ENCODE measurements at places on chromosomes 11 and 22.

- DNase-seq, result no peak
These were observed 52.2 kb downstream of the C11orf58 start for GRCh38 chr11:16790486-16791190.

- peak; percentile 98 for DNase-seq
These were observed 20.1 kb upstream of the PEX26 start for GRCh38 chr22:18057568-18058209.

DNA sequence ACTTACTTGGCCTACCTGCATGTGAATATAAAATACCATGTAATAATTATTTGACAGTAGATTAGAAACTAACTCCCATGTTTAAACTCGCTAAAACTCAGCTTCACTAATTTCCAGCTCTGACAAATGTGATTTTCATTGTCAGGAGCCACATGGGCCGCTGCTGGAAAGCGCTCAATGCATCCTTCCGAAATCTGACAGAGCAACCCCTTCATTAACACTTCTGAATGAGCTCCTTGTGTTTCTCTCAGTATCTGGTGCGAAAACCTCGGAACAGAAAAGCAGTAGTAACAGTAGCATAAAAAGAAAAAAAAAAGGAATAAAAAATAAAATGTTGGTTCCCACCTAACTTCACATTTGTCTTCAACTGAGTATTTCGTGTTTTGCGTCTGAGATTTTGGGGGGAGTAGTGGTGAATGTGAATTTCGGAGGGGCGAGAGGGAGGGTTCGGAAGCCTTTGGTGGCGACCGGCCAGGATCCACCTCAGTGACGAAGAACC is 710 bp downstream of the MTCH2 start:
- no peak for DNase-seq

GRCh38 chr11:118088531-118088930 is 1.8 kb upstream of the SMIM35 start:
- DNase-seq, result peak; percentile 18

GRCh38 chr11:120128392-120129119 is 9.4 kb downstream of the TRIM29 start:
- DNase-seq, result no peak

DNA sequence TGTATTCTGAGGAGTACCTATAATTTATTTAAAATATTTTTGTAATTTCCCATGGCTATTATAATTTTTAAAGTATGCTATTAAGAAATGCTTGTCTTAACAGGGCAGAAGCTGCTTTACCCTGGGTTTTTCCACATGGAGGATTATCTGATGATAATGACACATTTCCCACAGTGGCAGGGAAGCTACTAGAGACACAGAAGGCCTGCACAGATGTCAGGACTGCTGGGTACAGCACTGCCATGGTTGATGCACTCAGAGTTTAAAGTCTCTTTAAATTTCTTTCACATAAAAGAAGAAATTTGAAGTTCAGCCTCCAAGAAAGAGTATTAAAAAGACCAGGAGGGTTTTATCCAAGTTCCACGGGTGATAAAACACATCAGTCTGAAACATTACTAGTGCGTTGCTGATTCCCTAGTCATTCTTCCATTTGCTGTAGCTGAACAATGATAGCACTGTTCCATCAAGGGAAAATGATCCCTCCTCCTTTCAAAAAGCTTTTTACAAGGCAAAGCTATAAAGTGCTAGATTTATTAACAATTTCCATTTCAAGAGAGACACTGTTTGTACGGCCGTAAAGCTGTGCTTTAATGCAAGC is 363.0 kb downstream of the CNTN5 start:
- no peak for DNase-seq

GRCh38 chr22:48708558-48709245 is 1119.0 kb downstream of the BRD1 start:
- no peak for DNase-seq

DNA sequence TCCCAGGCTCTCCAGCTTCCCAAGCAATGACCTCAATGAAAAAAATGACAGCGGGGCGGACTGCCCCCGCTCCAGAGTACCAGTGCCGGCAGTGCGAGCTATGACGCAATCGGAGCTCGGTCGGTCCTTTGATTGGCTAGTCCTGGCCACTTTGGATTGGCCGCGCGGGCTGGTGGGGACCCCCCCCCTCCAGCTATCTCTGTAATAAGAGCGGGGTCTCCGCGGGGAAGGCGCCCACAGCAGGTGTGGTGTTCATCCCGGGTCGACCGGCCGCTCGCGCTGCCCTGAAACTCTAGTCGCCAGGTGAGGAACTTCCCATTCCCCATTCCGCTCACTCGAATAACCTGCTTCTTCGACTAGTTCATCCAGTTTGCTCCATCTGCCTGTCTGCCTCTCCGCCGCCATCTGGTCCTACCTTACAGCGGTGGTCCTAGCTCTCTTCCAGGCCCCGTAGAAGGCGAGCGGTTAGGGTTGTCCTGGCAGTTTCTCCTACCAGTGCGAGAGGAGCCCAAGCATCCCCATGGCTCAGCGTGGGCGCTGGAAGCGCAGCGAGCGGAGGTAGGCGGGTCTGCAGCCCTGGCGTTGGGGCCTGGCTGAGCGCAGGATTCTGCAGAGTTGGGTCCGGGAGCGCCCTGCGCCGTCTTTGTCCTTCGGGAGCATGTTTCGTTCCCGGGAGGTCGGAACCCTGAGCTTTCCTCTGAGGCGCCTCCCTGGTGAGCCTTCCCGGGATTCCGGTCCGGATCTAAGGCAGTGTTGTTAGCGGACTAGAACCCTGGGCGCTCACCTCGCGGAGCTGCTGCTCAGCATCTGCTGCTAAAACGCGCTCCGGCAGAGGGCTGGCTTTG is at the start of gene CALCB:
Gene CALCB (plus strand): TSS at position 233 of the 845 bp plus-strand sequence. CDS start 1,126 bp downstream, outside the sequence.
- peak; percentile 5 for DNase-seq

DNA sequence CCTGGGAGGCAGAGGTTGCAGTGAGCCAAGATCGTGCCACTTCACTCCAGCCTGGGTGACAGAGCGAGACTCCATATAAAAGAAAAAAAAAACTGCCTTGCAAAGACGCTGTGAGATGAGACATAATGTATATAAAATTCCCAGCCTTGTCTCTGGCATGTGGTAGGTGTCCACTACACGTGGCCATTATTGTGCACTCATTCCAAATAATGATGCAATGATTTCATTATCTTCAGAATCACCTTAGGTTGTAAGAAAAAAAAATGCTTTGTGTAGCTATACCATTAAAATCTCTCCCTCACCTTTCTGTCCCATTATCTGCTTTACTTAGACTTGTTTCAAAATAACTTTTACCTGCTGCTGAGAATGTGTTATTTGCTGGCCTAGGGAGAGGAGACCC is 41.6 kb downstream of the C11orf96 start:
- DNase-seq, result no peak

DNA sequence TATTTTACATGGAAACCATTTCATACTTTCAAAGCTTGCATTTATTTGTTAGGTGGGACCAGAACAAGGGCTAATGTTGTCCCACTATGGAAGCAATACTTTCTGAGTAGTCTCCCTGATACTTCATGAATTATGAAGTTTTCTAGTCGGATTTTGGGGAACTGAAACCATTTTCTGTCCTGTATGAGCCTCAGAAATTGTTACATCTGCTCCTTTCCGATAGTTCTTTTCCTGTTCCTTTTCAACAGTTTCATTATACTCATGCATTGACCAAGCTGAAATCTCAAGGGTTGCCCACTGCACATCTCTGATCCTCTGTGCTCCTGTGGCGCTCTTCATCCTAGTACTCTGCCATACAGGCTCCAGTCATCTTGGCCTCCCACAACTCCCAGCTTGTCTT is 31.5 kb upstream of the GLYATL1 start:
- DNase-seq, result no peak

DNA sequence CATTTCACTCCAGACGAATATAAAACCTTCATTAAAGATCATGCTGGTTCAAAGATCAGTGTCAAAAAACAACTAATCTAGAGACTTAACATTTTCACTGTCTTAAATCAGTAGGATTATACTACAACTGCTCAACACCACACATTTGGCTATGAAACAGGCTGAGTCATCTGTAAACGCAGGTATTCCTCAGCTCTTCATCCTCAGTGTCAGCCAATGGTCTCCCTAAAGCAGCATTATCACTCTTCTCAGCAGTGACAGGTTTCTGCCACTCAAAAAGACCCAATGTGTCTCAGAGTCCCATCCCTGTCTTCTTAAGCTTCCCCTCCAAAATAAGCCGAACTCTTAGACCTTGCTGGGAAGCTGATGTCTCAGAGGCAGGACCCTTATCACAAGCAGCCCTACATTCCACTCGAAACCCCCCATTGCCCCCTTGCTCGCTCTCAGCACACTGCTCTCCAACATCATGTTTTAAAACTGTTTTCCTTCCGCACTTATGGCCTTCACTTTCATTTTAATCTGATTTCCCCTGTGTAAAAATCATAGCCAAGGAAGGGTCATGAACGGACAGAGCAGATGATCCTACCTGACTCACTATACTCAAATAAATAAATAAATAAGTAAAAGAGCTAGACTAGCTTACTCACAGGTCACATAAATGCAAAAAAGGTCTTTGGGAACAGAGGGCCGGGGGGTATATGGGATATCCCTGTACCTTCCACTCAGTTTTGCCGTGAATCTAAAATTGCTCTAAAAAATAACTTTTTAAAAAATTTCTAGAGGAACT is 23.0 kb downstream of the CDON start:
- peak; percentile 8 for DNase-seq

- DNase-seq, result peak; percentile 96
These were observed 31.5 kb upstream of the CYB5R3 start for GRCh38 chr22:42680648-42681047.

DNA sequence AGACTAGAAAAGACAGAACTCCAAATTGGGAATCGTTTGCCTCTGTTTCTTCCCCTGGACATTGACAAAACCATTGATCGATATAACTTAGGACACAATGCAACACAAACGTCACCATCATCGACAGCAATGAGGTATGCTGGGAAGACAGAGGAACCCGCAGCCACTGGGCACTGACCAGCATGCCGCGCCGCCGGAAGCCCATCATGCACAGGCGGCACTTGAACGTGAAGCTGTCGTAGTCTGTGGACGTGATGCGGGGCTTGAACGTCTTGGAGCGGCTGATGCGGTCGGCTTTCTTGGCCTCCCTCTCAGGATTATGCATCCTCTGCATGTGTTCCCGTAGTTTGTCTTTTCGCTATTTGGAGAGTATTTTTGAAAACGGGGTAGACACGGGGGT is 23.0 kb upstream of the NFRKB start:
- no peak for DNase-seq

DNA sequence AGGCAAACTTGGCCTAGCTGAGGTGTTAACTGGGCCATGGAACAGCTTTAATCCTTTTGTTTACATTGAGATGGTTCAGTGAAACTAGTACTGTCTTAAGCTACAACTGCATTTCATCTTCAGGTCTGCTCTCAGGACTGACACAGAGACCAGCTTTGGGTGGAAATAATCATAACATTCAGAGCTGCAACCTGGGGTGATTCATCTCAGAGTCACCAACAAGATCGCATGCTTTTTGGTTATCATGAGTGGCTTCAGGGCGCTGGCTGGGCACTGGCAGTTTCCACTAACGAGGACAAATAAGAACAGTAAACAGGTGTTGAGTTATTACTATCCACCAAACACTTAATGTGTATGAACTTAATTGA is 60.9 kb upstream of the PAX6 start:
- no peak for DNase-seq

DNA sequence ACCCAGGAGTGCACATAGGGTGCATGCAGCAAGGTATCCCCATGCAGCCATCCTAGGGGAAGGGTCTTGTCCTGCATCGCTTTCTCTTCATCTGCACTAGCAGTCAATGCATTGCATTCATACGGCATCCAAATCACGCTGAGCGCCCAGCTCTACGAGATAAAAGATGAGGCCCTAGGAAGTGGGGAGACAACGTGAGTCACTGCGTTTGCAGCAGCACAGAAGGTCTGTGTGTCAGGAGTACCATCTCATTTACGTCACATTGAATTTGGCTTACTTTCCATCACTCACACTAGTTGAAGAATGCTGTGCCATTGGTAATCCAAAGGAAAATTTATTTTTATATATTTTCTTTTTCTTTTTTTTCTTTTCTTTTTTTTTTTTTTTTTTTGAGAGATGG is 2.5 kb upstream of the ST14 start:
- DNase-seq, result no peak

DNA sequence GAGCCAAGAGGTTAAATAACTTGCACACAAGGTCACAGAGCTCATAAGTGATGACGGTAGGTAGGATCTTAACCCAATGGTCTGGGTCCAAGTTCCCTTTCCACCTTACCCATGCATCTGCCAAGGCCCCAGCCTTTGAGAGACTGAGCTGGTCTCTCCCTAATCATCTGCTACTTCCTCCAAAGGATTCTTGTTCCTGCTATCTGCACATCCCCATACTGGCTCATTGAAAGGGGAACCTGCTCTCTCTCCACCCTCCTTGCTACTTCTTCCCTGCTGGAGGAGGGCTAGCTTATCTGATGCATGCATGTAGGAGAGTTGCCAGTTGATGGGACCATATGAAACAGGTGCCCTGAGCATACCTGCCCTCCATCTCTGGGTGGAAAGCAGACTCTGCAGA is 47.7 kb downstream of the COMMD9 start:
- DNase-seq, result no peak

- DNase-seq, result peak; percentile 34
These were observed 2.2 kb downstream of the PHF21B start for GRCh38 chr22:45007391-45008185.

DNA sequence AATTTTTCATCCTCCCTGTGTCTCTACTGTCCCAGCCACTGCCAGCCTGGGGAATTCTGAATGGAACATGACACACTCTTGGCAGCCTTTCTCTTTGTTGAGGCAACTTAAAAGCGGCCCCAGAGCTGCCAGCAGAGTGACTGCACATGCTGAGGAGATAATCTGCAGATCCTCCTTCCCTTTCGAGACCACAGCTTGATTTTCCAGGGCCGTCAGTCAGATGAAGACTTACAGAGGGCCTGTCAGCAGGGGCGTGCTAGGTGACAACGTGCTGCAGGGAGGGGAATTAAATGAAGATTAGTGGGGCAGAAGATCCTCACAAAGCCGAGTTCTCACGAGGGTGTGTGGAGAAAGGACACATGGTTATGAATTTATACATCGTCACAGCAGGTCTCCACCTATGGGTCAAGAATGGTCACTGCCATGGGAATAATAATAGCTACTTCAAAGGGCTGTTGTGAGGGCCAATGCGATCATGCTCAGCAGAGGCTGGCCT is 193.5 kb upstream of the PITPNB start:
- DNase-seq, result peak; percentile 41

DNA sequence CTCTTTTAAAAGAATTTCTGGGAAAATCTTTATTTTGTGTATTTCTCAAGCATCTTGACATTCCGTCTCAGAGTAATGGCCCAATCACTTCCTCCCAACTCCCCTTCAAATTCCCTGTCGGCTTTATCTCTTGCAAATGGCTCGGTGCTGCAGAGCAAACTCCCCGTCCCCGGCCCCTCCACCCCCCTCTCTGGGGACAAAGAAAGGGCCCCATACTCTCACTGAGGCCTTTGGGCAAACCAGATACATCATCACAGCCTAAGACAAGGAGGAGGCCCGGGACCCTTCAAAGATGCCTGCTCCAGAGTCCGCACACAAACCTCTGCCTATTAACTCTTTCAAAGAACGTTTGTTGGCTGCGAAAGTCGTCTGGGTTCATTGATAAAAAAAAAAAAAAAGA is 3.9 kb upstream of the SMIM38 start:
- DNase-seq, result no peak

GRCh38 chr11:124942466-124943253 is 6.8 kb upstream of the HEPACAM start:
- DNase-seq, result no peak

GRCh38 chr22:19659805-19660345 is 54.4 kb upstream of the SEPTIN5 start:
- no peak for DNase-seq
